ENCODE measurements at places on chromosomes 7 and 10.

- no peak for DNase-seq
These were observed 51.7 kb upstream of the NEBL start for GRCh38 chr10:20948686-20949327.

- DNase-seq, result no peak
These were observed 2.3 kb downstream of the CCDC136 start for GRCh38 chr7:128794020-128794419.

DNA sequence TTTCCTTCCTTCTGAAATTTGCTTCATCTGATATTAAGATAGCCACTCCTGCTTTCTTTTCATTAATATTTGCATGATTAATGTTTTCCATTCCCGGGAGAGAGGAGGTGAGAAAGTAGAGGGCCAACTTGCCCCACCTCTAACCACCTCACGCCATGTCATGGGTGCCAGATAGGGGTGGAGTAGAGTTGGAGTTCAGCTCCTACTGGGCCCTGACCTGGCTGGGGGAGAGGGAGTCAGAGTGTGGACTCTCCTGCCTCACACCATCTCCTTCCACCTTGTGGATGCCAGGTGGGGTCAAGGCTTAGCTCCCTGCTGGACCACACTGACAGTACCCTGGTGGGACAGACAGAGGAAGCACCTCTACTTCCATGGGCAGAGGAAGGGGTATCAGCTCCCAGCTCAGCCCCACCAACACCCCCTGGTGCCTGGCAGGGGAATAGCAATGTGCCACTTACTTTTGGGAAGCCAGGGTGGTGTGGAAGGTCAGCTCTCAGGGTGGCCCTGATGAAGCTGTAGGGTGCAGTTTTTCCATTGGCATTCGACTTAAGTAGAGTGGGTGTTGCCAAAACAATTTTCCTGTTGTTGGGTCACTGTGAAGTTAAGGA lies 28.0 kb downstream of the CHST12 start:
- peak; percentile 29 for DNase-seq

DNA sequence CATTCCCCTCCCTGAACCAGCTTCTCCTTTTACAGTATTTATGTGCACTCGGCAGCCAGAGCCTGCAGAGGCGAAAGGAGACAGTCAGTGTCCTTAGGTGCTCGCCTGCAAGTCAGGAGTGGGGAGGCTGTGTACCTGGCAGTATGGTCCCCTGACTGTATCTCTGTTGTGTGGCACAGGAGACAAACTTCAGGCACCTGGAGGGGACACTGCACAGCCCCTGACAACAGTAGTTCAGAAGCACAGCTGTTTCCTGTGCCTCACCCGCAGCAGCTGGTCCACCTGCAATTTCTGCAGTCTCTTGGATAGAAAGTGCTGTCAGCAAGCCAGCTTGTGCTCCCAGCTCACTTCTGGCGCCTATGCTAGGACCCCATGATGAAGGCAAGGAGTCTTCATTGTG lies 73.4 kb upstream of the LAMB4 start:
- DNase-seq, result no peak

GRCh38 chr7:134302120-134302519 lies 14.6 kb downstream of the SLC35B4 start:
- no peak for DNase-seq

DNA sequence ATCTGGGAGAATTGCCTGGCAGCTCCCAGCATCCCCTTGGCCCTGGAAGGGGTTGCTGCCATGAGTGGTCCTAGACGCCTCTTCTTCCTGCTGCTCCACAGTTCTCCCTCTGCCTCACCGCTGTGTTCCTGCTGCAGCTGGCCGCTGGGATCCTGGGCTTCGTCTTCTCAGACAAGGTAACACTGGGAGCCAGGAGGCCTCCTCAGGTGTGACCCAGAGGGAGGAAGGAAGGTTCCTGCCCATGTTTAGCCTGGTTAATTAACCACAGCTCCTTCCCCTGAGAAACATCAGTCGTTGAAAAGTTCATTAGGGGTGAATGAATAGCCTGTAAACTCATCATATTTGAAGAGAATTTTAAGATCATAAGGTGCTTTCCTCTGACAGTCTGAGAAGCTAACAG lies 18.2 kb downstream of the TSPAN33 start:
- no peak for DNase-seq

- no peak for DNase-seq
These were observed 239.7 kb upstream of the HABP2 start for GRCh38 chr10:113313048-113313602.

GRCh38 chr7:95424716-95425115 lies 10.1 kb downstream of the PON2 start:
- DNase-seq, result no peak

- no peak for DNase-seq
These were observed 144.3 kb upstream of the KAT6B start for GRCh38 chr10:74681917-74682627.

DNA sequence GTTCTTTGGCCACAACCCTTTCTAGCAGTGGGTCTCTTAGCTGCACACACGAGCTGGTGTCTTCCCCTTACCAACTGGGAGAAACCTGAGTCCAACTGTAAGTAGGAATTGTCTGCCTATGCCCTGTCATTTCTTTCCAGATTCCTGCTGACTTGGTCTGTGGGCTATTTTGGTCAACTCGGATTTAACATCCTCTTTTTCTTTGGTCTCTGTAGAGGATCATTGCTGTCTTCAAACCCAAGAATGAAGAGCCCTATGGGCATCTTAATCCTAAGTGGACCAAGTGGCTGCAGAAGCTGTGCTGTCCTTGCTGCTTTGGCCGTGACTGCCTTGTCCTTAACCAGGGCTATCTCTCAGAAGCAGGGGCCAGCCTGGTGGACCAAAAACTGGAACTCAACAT lies 10.3 kb downstream of the PI4K2A start:
- no peak for DNase-seq

DNA sequence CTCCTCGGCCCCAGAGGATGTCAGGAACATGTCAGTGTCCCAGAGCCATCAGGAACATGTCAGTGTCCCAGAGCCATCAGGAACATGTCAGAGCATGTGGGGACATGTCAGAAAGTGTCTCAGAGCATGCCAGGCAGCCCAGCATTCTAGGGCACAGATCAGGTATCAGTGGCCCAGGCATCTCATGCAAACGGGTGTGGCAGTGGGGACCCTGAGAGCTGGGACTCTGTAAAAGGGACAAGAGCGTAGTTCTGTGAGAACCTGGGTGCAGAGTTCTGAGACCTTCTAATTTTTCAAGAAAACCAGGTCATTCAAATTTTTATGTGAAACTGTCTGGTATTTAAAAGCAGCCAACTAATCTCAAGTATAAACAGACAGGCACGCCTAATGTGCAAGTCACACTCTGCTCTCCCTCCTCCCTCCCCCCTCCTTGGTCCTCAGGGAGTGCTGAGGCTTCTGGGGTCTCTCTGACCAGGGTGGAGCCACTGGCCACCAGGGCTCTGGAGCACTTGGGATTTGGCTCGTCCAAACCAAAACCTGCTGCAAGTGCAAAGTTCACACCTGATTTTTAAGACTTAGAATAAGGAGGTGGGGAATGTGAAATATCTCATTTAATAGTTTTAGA lies 64.6 kb downstream of the ALOX5 start:
- no peak for DNase-seq

GRCh38 chr7:19404912-19405329 lies 259.7 kb upstream of the FERD3L start:
- DNase-seq, result no peak
